ENCODE measurements at places on chromosomes 12 and 14. TPM values are rescaled to one million over a fixed set of nuclear protein-coding genes. Genes with fewer than 3 reads are reported as not detected.

DNA sequence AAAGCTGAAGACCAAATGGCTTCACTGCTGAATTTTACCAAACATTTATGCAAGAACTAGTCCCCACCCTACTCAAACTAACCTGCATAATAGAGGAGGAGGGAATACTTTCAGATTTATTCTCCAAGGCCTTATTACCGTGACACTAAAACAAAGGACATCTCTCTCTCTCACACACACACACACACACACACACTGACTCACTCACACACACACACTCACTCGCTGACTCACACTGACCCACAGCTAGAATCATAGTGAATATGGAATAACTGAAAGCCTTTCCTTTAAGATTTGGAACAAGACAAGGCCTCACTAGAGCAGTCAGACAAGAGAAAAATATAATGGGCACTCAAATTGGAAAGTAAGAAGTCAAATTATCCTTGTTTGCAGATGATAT is 1014.1 kb downstream of the TMTC2 start:
- DNase-seq, result no peak

GRCh38 chr14:70020352-70021170 is 141.3 kb downstream of the SMOC1 start:
- DNase-seq, result no peak

GRCh38 chr12:103495469-103496456 is at the start of gene C12orf42:
Gene C12orf42, minus strand, starts transcription at chr12:103495968. Its CDS starts 17,542 bp downstream, at chr12:103478426.
- DNase-seq, result peak; percentile 85

GRCh38 chr12:124303579-124304313 is 8.9 kb downstream of the RFLNA start:
- peak; percentile 87 for DNase-seq

DNA sequence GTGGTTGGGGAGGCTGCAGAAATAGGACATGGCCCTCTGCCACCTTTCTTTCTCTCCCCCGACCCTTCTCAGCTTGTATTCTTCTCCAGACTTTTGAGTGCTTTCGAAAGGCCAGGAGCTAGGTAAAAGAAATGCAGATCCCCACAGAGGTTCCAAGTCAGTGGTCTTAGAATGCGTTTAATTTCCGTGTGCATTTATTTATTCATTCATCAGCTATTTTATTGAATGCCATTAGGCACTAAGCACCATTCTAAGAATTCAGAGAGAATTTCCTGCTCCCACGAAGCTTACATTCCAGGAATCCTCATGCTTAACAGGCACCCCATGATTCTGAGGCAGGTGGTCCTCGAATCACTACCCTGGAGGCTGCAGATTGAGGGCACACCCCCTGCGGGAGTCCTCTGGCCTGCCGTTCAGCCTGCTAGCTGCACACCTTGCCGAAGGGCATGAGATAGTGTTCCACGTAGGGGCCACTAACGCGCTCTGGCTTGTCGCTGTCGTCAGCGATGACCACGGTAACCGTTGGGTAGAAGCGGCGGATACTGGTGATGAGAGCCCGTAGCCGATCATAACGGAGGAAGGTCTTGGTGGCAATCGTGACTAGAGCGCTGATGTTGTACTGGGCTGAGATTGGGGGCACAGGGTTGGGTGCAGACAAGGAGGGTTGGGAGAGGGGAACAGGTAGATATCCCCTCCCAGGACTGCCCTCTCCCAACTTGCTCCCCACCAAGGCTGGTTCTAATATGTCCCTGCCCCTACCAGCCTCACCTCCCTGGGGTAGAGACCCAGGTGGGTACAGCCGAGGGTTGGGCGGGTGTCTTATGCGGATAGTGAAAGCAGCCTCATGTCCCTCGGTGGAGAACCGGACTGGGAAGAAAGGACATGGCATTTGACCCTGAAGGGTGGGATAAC is 4.5 kb downstream of the B4GALNT1 start:
- no peak for DNase-seq

Gene PRIMA1
- total RNA-seq, result not detected
